Ovary (tissue), 10 donors: ENCODE measurements at places on chromosomes 6 and 20. TPM values are rescaled to one million over a fixed set of nuclear protein-coding genes. Genes with fewer than 3 reads are reported as not detected.

Gene LPIN3
- total RNA-seq, result 21.2 TPM

Gene MEI4
- total RNA-seq, result not detected

Gene MLN
- total RNA-seq, result not detected

Gene TCF21
- total RNA-seq, result 34.1 TPM

Gene PTGIS
- total RNA-seq, result 94.0 TPM

GRCh38 chr6:98384801-98385200 lies 449.6 kb upstream of the POU3F2 start:
- DNase-seq, result no peak
- no peaks in the 10 kb centered on the region for H3K27me3 ChIP-seq
- no peak overlapping the region for H3K4me3 ChIP-seq
- no peaks in the 10 kb centered on the region for H3K4me1 ChIP-seq
- no peak overlapping the region for H3K27ac ChIP-seq

GRCh38 chr6:33744895-33745546 lies 1.7 kb downstream of the IP6K3 start:
- no peak overlapping the region for H3K27ac ChIP-seq
- H3K27me3 ChIP-seq, result no peaks in the 10 kb centered on the region
- no peak for DNase-seq
- H3K36me3 ChIP-seq, result no peaks in the 10 kb centered on the region
- peaks cover 2% of the 10 kb centered on the region for H3K4me1 ChIP-seq

GRCh38 chr6:46284475-46284874 lies 113.7 kb upstream of the ENPP5 start:
- no peak for DNase-seq
- H3K4me3 ChIP-seq, result no peak overlapping the region
- no peak overlapping the region for H3K27ac ChIP-seq
- H3K27me3 ChIP-seq, result no peaks in the 10 kb centered on the region
- no peaks in the 10 kb centered on the region for H3K4me1 ChIP-seq
- H3K36me3 ChIP-seq, result no peaks in the 10 kb centered on the region

- no peaks in the 10 kb centered on the region for H3K4me1 ChIP-seq
- DNase-seq, result no peak
- H3K27ac ChIP-seq, result no peak overlapping the region
These were observed 9.9 kb upstream of the HIVEP2 start for GRCh38 chr6:142954844-142955243.

DNA sequence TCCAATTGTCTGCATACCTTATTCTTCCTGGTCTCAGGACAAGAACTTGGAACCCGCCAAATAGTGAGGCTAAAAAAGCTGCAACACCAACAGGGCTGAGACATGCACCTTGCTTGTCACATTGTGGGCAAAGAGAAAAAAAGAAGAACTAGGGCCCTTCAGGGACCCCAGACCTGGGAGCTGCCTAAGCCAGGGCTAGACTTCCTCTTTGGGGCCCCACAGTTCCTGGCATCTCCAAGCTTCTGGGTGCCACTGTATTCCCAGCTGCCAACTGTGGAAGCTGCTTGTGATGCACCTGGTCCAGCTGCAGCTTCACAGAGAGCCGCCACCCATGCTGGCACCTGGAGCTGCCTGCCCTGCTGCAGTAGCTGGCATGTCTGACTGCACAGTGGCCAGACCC lies 370.6 kb downstream of the CD83 start:
- DNase-seq, result no peak
- H3K4me3 ChIP-seq, result no peak overlapping the region
- no peak overlapping the region for H3K27ac ChIP-seq

GRCh38 chr20:62952373-62952967 lies at the start of gene SLC17A9:
TSS of gene SLC17A9 (plus strand) at chr20:62952709. CDS start at chr20:62952831, 122 bp downstream.
- peaks cover 23% of the 10 kb centered on the region for H3K4me1 ChIP-seq
- no peaks in the 10 kb centered on the region for H3K36me3 ChIP-seq
- H3K27ac ChIP-seq, result peak within 1 kb of the TSS; percentile 96
- H3K4me3 ChIP-seq, result peak within 1 kb of the TSS; percentile 3

DNA sequence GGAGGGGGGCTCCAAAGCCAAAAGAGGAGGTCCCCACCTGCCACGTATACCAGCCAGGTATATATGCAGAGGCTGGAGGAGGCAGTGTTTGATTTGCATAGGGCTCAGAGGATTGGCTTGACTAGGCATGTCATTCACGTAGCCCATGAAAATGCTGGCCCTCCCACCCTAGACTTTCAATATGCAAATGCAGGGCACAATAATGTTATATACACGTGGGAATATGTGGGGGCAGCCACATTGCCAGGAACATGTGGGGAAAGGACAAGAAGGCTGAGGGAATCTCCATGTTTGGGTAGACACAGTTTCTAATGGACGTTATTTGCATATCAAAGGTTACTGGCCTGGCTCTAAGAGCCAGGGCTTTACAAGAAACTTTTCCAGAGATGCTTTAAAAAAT lies 301.8 kb downstream of the FARS2 start:
- H3K27ac ChIP-seq, result no peak overlapping the region
- H3K4me1 ChIP-seq, result no peaks in the 10 kb centered on the region
- no peaks in the 10 kb centered on the region for H3K27me3 ChIP-seq
- no peak for DNase-seq
- no peaks in the 10 kb centered on the region for H3K36me3 ChIP-seq

DNA sequence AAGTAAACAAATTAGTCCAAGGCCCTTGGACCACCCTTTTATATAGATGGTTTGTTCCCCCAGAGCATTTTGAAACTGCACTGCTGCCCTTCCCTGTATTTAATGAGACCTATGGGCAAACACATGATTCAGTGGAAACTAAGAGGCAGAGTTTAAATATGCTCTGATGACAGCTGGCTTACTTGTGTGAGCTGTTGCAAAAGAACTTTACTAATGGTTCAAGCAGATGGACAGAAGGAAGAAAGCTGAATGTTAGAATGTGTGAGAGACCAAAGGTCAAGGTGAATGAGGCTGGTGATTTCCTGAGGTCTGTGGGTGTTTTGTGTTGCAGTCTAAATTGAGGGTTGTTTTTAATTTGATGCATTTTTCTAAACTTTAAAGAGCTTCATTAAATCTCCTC lies 123.0 kb upstream of the CEP162 start:
- no peak for DNase-seq
- H3K4me1 ChIP-seq, result no peaks in the 10 kb centered on the region
- H3K27ac ChIP-seq, result no peak overlapping the region
- H3K4me3 ChIP-seq, result no peak overlapping the region
- no peaks in the 10 kb centered on the region for H3K27me3 ChIP-seq
- no peaks in the 10 kb centered on the region for H3K36me3 ChIP-seq

GRCh38 chr6:5208471-5208971 lies 52.2 kb downstream of the LYRM4 start:
- peaks cover 13% of the 10 kb centered on the region for H3K4me1 ChIP-seq
- H3K27ac ChIP-seq, result no peak overlapping the region
- no peaks in the 10 kb centered on the region for H3K27me3 ChIP-seq
- no peak for DNase-seq
- no peak overlapping the region for H3K4me3 ChIP-seq
- no peaks in the 10 kb centered on the region for H3K36me3 ChIP-seq

GRCh38 chr20:2602746-2603145 lies 49.7 kb upstream of the NOP56 start:
- no peaks in the 10 kb centered on the region for H3K36me3 ChIP-seq
- H3K27me3 ChIP-seq, result no peaks in the 10 kb centered on the region
- no peak for DNase-seq
- no peak overlapping the region for H3K4me3 ChIP-seq
- H3K4me1 ChIP-seq, result no peaks in the 10 kb centered on the region

- H3K4me3 ChIP-seq, result no peak overlapping the region
- no peak overlapping the region for H3K27ac ChIP-seq
- H3K36me3 ChIP-seq, result no peaks in the 10 kb centered on the region
- no peak for DNase-seq
These were observed 77.0 kb upstream of the B3GAT2 start for GRCh38 chr6:71033890-71034289.

GRCh38 chr6:52577778-52578463 lies 1.1 kb upstream of the TRAM2 start:
- peak overlapping the region; percentile 80 for H3K4me3 ChIP-seq
- H3K36me3 ChIP-seq, result no peaks in the 10 kb centered on the region
- H3K27me3 ChIP-seq, result no peaks in the 10 kb centered on the region
- H3K27ac ChIP-seq, result peak overlapping the region; percentile 99

GRCh38 chr6:16769131-16769985 lies 8.1 kb upstream of the ATXN1 start:
- H3K27ac ChIP-seq, result no peak overlapping the region
- no peaks in the 10 kb centered on the region for H3K36me3 ChIP-seq
- DNase-seq, result no peak
